ENCODE measurements at places on chromosomes 6 and 20.

GRCh38 chr6:87909849-87910248 lies 137.8 kb upstream of the SPACA1 start:
- peak; percentile 47 for DNase-seq

DNA sequence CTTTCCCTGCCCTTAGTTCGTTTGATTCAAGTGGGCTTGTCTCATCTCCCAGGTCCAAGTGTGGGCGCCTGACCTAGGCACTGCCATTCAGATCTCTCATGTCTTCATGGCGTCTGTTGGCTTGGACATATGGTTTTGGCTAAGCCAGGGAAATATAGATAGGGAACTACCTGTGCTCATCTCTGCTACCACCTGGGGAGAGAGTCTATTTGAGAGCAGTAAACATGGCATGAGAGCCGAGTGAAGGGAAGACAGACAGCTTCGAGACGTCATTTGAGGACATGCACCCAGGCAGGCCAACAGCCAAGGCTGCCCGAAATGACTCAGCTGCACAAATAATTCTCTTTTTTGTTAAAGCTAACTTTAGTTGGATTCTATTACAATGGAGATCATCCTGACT lies 370.7 kb upstream of the AGPAT4 start:
- no peak for DNase-seq

- no peak for DNase-seq
Observed at GRCh38 chr20:15811951-15812350, 761.3 kb downstream of the KIF16B start.

- no peak for DNase-seq
Observed at GRCh38 chr6:144820270-144820669, 535.1 kb downstream of the UTRN start.

DNA sequence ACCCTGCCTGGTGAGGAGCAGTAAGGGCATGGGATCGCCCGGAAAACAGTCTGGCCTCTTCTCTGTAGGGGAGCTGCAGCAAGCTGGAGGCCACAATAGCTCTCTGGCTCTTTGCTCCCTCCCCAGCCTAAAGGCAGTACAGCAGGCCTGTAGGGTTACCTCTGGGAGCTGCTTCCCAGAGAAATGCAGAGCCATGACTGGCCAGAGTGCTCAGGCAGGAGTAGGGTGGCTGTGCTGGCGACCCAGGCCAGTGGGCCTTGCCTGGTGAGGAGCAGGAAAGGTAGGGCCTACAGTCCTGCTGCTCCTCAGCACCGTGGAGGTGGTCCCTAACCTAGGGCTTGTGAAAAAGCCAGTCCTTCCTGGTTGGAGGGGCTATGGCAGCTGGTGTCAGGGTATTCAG lies 129.9 kb upstream of the CHD6 start:
- DNase-seq: no peak

GRCh38 chr20:23130622-23131140 lies 44.6 kb upstream of the CD93 start:
- DNase-seq: no peak

DNA sequence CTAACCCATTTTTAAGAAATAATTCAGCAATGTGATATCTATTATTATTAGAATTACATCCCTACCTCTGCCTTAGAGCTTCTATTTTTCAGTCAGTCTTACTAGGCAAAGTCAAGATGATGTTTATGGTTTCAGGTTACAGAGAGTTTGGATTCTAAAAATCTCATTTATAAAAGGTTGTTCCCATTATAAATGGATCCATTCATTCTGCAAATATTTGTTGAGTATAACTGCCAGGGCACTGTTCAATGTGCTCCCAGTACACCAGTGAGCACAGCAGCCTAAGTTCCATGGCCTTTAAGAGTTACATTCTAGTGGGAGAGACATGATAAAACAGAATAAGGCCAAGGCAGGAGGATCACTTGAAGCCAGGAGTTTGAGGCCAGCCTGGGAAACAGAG lies 75.9 kb upstream of the EYA4 start:
- no peak for DNase-seq

- no peak for DNase-seq
Observed at GRCh38 chr20:62059920-62060630, 5.6 kb downstream of the TAF4 start.

Measured in MV-4-11 (cell line).